ENCODE measurements at places on chromosomes 1 and 21.

DNA sequence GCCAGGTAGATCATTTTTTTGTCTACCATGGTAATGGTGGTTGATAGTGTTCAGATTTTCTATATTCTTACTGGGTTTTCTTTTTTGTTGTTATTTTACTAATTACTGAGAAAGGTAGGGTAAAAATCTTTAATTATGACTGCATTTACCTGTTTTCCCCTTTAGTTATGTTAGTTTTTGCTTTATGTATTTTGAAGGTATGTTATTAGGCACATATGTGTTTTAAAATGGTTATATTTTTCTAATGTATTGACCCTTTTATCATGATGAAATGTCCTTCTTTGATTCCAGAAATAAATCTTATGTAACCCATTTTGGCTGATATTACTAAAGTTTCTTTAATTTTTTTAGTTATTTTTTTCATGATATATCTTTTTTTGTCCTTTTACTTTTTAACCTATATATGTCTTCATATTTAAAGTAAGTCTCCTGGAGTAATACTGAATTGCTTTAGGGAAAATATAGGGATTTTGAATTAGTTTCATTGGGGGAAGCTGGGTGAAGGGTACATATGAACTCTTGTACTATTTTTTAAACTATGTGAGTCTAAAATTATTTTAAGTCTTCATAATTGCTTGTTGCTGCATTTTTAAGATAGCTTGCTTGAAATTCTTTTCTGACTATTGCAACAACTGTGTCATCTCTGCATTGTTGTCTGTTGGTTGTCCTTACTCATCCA, 22.4 kb downstream of the SLC35A3 start:
- DNase-seq, result no peak

GRCh38 chr1:150764617-150765101, 919 bp downstream of the CTSS start:
- no peak for DNase-seq

GRCh38 chr21:38834725-38835124, 29.0 kb downstream of the ETS2 start:
- no peak for DNase-seq

- DNase-seq, result no peak
These were observed 3.0 kb upstream of the PPIE start for GRCh38 chr1:39735731-39736130.

DNA sequence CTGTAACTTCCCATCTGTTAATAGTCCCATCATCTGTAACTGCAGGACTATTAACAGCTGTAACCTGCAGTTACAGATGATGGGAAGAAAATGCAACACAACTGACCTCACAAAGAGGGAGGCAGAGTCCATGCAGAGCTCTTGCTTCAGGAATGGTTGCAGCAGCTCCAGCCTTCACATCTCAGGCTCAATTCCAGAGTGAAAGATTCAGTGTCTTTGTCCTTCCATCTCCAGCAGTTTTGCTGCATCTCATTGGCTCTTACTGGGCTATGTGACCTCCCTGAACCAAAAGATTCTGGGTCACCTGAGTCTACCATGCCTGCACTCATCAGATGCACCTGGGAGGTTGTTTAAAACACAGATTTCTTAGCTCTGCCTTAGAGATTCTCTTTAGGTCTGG, 686.7 kb downstream of the MATN1 start:
- no peak for DNase-seq

DNA sequence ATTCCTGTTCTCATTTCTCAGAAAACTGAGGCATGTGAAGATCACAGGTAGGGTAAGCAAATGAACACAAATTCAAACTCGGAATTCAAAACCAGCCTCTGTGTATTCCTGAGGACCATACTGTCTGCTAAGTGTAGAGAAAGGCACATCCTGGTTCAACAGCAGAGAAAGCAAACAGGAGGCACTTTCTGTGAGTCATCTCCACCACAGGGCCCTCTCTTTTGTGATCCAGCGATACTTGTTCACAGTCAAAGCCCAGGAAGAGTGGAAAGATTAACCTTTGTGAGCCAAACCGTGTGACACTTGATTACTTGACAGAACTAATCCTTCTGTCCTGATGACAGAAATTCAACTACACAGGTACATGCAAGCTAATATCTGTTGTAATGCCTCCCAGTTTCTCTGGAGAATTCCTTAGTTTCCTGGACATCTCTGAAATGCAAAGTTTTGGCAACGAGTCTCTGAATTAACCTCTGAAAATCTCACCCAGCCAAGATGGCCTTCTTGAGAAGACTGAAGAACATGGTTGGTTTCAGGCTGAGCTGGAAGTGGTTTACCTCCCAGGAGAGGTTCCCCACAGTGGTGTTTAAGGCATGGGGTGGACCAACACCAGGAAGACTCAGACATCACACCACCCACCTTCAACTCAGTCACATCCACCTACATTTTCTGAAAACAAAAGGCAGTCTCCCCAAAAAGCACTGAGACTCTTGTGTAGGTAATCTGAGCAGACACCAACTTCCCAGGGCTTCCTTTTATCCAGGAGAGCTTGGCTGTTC, 98.2 kb upstream of the ERG start:
- DNase-seq, result no peak

- no peak for DNase-seq
These were observed 8.9 kb upstream of the TRIM62 start for GRCh38 chr1:33190701-33191100.

- DNase-seq, result no peak
These were observed 14.0 kb downstream of the COL16A1 start for GRCh38 chr1:31689854-31690253.

Measured in hippocampal formation (tissue), 2 donors.